NCI-H524 treated with DMSO at 0.1 percent for 48 hours (cell line): ENCODE measurements at places on chromosomes 7 and 10.

DNA sequence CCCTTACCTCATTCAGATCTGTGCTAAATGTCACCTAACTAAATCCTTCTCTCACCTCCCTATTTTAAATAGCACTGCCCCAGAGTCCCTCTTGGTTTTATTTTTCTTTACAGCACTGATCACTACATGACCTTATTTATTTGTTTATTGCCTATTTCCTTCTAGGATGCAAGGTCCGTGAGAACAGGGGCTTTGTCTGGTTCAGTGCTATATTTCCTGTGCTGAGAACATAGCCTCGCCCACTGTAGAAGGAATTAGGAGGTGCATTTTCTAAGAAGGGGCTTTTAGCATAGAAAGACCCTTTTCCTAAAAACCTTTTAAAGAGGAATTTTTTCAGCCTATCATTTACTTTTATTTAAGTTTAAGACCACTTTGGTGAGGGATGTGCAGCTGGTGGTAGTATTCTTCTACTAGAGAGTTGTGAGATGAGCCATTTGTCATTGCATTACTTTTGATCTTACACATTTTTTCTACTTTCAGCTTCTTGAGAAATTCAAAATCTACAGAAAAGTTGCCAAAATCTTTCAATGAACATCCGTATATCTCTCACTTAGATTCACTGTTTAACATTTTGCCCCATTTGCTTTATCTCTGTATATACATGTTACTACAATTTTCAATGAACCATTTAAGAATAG is 13.5 kb upstream of the PCGF5 start:
- no peak for DNase-seq

- DNase-seq = no peak
Observed at GRCh38 chr7:13240349-13240748, 552.9 kb downstream of the ARL4A start.

GRCh38 chr10:124696446-124697392 is 47.5 kb downstream of the FAM53B start:
- no peak for DNase-seq

DNA sequence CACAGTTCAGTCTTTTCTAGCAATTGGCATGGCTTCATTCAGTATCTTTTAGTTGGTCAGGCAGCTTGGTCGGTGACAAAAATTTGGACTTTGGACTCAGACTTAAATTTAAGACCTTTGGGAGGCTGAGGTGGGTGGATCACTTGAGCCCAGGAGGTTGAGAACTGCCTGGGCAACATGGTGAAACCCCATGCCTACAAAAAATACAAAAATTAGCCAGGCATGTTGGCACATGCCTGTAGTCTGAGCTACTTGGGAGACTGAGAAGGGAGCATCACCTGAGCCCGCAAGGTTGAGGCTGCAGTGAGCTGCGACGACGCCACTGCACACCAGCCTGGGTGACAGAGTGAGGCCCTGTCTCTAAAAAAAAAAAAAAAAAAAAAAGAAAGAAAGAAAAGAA is 19.5 kb upstream of the ITPRID1 start:
- no peak for DNase-seq

DNA sequence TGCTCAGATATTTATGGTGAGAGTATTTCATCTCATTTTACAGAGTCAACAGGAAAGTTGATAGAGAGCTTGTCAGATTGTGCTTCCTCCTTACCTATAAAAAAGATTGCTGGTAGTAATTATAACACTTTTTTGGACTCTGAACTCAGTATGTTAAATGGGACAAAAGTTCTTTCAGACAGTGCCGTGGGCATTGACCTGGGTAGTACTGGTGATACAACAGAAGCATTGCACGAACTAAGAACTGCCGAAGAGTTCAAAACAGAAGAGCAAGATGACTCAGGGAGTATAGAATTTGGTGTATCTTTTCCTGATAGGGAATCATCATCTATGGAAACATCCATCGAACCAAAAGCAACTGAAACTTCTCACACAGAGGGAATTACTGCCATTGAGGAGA is 58.6 kb downstream of the LOXL4 start:
- no peak for DNase-seq

- DNase-seq = no peak
Observed at GRCh38 chr7:80114159-80114558, 20.5 kb upstream of the GNAI1 start.

GRCh38 chr7:27189997-27190748 is 5.1 kb upstream of the HOXA11 start:
- DNase-seq = peak; percentile 75

DNA sequence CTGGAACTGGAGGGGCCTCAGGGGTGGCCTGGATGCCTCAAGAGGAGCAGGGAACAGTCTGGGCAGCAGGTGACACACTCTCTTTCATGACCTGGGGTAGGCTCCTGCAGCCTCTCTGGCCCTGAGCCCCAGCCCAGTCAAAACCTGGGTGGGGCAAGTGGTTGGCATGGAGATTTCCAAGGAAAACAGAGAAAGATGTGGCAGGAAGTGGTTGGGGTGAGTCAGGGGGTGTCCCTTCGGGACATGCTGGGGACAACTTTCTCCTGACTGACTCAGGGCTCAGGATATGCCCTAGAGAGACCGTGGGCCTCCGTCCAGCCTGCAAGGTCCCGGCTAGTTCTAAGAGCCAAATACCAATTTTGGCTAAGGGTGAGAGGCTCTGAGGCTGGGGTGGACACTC is 2.9 kb downstream of the AQP1 start:
- DNase-seq = no peak

GRCh38 chr10:119502209-119502608 is 40.3 kb downstream of the RGS10 start:
- peak; percentile 30 for DNase-seq

GRCh38 chr7:55526770-55527169 is 45.5 kb downstream of the VOPP1 start:
- no peak for DNase-seq

DNA sequence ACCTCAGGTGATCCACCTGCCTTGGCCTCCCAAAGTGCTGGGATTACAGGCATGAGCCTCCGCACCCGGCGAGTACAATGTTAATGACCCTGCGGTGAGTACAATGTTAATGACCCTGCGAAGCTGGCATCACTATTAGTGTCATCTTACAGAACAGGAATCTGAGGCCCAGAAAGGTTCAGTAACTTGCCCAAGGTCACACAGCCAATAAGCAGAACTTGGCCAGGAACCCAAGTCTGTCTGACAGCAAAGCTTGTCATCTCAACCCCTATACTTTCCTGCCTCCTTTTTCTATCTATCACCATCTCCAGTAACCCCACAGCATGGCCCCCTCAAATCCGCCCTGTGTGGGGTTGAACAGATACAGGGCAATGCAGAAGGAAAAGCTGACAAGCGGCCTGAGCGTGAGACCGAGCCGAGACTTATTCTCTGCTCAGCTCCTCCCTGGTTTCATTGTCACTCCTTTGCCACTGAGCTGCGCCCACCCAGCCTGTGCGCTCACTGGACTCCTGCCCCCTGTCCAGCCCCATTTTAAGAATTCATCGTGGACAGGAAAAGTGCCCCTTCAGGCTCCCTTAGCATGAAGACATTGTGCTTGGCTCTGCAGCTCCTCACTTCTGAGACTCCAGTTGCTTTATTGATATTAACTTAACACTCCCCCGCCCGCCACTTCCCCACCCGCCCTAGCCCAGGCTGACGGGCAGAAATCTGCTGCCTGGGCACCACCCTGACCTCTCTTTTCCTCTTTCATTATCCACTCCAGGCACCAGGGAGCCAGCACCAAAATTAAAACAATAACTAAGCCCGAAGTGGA is 58.1 kb upstream of the LBX1 start:
- DNase-seq = no peak

GRCh38 chr7:97377713-97378112 is 260.2 kb downstream of the SDHAF3 start:
- no peak for DNase-seq

DNA sequence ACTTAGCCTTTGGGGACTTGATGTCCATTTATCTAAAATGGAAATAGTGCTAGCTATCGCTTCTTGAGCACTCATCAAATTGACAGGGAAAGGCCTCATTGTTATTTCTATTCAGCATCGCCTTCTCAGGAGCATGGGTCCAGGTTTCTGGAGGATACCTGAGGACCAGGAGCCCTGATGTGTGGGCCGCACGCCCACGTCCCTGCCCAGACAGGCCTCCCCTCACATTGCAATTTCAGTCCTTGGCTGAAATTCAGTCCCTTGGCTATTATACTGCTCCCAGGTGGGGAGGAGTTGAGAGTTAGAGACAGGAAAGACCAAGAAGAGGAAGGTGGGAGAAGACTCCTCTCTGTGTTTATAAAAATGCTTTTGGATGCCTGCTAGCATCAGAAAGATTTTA is 38.9 kb downstream of the GPRIN2 start:
- DNase-seq = no peak

DNA sequence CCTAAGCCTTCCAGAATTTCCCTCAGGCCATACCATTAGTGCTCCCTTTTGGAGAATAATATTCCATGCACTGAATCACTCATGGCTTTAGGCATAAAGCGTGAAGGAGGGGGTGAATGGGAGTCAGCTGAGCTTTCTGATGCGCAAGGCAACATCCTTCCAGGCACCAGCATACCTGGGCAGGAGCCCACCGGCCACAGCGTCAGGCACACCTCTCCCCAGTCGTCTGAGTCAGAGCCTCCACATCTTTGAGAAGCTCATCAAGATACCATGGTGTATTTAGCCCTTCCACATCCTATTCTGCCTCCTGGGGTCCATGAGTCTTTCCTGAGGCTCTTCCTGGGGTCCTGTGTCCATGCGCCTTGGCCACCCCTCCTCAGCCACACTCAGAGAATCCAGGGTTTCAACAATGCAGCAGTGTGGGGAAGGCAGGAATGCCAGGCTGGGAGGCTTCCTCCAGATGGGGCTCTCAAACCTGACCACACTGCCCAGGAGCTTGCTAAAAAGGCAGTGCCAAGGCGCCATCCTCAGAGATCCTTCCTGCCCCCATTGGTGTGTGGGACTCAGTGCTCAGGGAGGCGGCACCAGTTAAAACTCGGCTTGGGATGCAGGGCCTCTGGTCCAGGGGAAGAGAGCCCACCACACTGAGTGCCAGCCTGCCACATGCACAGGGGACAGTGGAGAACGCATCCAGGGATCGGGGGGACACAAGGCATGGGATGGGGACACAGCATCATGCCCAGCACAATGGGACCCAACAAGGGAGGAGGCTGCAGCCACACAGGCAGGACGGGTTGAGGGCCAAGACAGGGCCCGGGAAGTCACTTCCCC is 31.6 kb downstream of the RASGEF1A start:
- DNase-seq = no peak

DNA sequence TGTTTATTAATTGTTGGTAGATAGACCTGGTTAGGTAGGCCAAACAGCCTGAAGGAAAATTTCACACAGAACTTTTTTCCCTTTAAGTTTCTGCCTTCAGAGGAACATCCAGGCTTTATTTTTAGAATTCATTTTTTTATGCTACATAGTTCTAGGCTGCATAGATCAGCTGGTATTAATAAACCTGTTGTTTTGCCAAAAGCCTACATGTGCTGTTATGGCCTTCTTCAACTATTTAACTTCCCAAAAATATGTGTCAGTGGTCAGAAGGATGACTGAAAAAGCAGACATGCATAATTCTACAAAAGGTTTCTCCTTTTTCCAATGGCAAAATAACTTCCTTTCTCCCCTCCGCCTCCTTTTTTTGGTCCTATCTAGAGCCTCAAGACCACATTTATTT is 303.0 kb upstream of the DKK1 start:
- DNase-seq = no peak

DNA sequence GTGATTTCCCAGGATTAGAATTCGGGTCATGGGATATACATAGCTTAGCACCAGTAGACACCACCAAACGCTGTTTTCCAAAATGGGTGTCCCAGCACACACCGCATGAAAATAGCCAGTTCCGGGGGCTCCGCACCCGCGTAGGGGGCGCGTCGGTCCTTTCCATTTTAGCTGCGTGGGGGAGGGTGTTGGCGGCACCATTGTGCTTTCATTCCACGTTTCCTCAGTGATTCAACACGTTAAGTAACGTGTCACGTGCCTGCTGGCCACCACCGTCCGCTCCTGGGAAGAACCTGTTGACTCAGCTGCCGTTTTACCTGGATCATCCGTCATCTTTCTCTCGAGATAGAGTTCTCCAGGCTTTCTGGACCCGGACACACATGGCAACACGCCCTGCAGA is 25.6 kb upstream of the ADGRA1 start:
- no peak for DNase-seq

DNA sequence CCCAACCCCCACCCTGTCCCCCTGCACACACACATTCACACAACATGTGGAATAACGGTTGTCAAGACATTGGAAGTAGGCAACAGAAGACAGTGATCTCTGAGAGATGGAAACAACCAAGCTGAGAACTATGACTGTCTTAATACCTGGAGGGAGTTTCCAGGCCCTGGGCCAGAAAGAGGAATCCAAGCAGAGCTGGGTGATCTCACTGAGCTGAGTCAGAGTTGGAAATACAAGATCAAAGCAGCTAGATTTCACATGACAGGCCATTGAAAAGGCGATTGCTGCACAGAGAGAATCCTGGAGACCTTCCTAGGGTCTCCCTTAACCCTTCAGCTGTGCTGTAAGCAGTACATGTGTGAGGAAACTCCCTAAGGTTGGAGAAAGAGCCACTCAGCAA is 165.8 kb upstream of the PRSS1 start:
- no peak for DNase-seq

- DNase-seq = no peak
Observed at GRCh38 chr10:31664803-31665202, 263.8 kb downstream of the ARHGAP12 start.

DNA sequence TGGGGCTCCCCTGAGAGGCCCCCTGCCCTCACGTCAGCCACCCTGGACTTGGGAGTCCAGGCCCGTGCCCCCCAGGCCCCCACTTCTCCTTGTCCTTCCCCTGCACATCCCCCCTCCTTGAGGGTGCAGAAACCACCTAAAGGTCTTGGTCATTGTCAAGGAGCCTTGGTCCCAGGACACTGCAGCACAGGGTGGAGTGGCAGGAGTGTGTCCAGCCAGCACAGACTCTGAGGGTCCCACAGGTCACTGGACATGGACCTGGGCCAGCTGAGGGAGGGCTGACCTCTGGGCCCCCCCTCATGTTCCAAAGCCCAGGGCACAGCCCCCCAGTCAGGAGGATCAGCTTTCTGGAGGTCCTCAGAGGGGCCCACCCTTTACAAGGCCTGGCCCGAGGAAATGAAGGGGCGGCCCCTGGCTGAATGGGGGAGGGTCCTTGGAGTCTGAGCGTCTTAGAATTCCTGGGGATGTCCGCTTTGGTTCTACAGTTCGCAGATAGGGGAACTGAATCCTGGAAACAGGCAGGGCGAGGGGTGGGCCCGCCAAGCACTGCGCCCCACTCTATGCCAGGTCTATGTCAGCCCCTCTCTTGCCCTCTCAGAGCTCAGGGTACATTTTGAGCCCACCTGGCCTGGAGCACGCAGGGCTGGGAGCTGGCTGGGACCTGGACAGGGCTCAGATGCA is 54.0 kb downstream of the PWWP2B start:
- no peak for DNase-seq
